Occipital lobe (tissue), 3 donors: ENCODE measurements at places on chromosomes 11 and 22. TPM values are rescaled to one million over a fixed set of nuclear protein-coding genes. Genes with fewer than 3 reads are reported as not detected.

DNA sequence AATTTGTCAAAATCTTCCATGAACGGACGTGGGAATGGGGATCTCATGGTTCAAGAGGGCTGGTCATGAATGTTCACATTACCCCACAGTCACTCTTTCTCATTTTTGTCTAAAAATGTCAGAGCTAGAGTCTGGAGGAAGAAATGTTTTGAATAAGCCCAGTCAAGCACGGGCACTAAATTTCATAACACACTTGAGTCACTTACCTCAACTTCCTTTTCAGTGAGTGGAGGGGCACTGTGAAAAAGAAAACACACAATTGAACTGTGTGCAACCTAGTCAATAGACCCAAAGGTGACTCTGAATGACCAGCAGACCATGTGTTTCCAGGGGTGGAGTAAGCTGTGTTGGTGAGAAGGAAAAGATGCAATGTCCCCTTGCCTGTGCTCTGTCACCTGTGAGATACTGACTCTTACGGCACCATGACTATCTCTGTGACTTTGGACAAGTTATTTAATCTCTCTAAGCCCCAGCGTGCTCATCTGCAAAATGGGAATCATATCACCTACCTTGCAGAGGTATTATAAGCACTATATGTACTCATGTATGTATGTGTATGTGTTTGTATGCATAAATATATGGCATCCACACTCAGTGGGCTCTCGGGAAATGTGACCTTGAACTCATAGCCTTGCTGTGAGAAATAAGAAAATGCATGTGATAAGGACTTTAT is 38.2 kb upstream of the LYVE1 start:
- no peak for DNase-seq

Gene FOLR2
- total RNA-seq: 5.8 TPM

DNA sequence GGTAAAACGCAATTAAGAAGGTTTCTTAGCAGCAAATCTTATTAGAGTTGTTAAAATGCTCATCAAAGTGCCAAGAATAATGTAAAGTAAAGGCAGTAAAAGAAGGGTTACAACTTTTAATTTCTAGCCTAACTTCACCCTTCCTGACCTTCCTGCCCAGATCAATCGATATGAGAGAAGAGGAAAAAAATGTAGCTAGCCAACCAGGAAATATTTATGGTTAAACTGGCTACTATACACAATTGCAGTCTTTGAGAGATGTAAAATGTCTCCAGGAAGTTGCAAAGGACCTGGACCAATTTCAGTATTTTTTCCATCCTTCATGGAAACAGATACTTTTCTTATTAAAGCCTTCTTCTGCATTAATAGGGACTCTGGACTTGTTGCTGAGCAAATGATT is 141.8 kb upstream of the CCDC90B start:
- DNase-seq: no peak

- no peak for DNase-seq
Measured at GRCh38 chr22:48794906-48795305, 1032.8 kb downstream of the BRD1 start.

GRCh38 chr11:121466063-121466794 is 13.5 kb upstream of the SORL1-AS1 start:
- DNase-seq: peak; percentile 91

DNA sequence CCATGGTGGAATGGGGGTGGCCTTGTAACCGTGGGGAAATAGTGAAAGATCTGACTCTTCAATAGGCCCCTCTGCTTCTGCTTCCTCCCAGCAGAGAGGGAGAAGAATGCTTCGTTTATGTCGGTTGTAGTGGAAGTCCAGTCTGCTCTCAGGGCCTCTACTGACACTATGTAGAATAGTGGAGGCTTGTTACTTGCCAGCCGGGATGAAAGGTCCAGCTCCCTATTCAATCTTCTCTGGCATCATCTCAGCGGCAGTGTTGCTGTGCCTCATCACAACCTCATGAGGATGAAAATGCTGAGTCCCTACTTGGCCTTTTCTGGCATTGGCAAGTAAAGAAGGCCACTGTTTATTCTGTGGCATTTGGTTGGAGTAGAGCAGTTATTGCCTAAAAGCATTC is 820.9 kb upstream of the TENM4 start:
- no peak for DNase-seq

DNA sequence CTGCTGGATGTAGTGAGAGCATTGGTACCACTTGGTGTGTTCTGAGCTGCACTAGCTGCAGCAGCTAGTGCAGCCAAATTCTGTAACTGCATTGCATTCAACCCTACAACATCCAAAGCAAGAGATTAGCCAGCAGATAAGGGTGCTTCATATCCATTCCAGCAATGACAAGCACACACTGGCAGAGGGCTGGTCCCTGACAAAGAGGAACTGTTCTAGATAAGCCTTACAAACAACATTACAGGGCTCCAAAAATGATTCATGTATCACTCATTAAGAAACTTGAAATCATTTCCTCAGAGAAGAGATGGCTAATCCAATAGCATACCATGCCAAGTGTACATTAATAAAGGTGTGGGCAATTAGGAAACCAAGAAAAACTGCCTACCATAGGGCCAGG is 28.4 kb upstream of the RAPSN start:
- no peak for DNase-seq

GRCh38 chr22:40341604-40342003 is 4.7 kb upstream of the ADSL start:
- no peak for DNase-seq
